ENCODE measurements at places on chromosomes 1 and 21.

- DNase-seq = no peak
Observed at GRCh38 chr1:67264899-67265298, 42.8 kb upstream of the IL12RB2 start.

DNA sequence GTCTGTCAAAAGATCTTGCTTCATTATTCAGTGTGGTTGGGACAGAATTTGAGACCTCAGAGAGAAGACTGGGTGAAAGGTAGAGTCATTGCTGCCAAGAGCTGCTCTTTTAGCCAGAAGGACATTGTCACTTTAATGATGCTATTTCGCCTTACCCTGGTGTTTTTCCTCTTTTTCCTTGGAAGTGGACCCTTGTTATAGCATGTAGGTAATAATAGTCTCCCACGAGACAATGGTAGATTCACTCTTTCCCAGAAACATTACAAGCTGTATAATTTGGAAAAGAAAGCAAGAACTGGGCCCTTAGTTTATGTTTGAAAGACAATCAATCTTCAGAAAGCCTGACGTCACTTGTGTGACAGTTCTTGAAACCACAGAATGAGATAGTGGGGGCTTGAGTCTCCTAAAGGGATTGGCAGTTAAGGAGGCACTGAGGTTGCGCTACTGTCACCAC lies 3.8 kb downstream of the SERTAD4 start:
- DNase-seq = no peak

- DNase-seq = no peak
Observed at GRCh38 chr1:29658688-29659087, 422.4 kb downstream of the PTPRU start.

GRCh38 chr1:229508823-229509337 lies 739 bp upstream of the NUP133 start:
- no peak for DNase-seq

- no peak for DNase-seq
Observed at GRCh38 chr1:2384130-2384860, 7.1 kb downstream of the MORN1 start.

- DNase-seq = no peak
Observed at GRCh38 chr1:209790286-209791193, 6.2 kb upstream of the C1orf74 start.

DNA sequence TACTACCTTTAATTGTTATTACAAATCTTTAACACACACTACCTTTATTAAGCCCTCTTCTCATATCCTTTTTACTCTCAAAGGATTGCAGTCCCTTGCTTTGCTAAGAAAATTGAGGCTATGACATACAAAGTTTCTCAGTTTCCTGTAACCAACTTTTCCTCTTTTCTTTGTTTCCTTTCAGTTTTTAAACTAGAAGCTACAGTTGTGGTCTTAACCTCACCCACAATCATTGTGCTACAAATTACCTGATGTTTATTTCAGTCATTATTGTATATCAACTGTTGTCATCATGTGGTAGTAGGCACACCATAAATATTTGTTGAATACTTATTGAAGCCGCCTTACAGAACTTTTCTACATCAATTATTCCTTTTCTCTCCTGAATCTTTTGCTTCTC lies 51.8 kb downstream of the SLAMF6 start:
- DNase-seq = no peak

- no peak for DNase-seq
Observed at GRCh38 chr1:118101999-118102398, 83.0 kb downstream of the SPAG17 start.

DNA sequence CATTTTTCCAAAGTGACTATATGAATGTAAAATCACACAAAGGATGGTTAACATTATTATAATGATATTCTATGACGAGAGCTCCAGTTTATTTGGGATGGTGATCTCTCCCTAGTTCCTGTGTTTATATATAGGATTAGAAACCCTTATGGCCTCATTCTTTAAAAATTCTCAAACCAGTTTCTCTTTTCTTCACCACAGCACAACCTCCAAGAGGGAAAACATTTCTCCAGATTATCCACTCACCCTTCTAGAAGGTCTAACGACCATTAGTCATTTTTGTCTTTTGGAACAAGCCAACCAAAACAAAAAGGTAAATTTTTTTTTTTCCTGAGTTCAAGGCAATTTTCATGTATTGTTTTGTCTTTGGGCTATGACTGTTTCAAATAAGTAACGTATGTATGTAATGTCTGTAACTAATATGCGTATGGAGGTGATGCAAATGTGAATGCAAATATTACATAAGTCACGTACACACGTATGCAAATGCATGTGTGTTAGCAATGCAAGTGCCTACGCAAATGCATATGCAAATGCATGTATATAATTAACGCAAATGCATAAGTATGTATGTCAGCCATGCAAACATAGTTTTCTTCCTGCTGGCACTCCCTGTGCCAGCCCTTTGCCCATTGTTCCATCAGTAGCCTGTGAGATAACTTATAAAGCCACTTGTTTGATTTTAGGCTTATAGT lies 72.5 kb upstream of the MORC3 start:
- DNase-seq = no peak

DNA sequence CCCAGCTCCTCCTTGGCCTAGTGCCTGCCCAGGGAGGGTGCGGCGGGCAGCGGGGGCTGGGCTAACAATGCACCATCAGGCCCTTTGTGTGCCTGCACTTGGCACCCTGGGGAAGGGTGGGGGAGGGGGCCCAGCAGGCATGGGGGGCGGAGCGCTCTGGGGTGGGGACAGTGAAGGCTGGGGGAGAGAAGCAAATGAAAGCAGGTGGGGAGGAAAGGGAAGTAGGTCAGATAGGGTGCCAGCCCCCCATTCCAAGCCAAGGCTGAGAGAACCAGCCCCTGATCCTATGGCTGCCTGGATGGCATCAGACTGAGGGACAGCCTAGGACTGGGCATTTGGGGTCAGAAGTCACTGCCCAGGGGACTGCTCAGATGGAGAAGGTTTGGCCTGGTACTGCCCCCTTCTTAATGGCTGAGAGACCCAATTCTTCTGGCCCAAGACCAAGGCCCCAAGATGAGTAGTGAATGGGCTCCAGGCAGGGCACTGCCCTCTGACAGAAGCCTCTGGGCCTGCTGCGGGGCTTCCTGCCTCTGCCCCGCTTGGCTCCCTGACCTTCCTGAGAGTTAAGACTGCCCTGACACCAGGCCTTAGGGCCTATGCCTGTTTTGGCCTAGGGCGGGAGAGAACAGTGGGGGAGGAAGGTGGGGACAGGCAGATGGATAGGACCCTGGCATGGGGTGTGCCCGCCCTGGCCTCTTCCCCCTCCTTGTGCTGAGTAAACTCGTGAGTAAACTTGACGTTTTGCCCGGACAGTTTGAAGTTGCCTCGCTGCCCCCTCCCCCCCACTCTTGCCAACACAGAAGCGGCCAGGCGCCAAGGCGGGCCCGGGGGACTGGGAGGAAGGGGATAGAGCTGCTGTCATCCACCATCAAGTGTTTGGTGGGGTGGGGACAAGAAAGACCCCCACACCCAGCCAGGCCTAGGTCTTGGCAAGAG lies 2.7 kb downstream of the ZBTB7B start:
- DNase-seq = no peak

DNA sequence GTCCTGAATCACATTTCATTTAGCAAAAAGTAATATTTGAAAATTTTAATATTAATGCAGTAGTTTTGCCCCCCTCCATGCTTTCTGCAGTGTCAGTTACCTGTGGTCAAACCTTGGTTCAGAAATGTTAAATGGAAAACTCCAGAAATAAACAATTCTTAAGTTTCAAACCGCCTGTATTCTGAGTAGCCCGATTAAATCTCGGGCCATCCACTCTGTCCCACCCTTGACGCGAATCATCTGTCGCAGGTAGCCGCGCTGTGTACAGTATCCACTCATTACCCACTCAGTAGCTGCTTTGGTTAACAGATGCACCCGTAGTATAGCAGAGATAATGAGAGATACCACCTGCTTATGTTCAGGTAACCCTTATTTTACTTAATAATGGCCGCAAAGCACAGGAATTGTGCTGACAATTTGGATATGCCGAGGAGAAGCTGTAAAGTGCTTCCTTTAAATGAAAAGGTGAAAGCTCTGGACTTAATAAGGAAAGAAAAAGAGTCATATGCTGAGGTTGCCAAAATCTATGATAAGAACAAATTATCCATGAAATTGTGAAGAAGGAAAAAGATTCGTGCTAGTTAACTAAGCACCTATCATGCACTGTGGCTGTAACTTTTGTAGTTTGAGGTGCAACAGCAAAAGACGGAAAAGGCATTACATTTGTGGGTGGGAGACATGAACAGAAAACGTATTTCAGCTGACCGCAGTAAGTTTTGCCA lies 889 bp upstream of the SCYL3 start:
- DNase-seq = no peak

DNA sequence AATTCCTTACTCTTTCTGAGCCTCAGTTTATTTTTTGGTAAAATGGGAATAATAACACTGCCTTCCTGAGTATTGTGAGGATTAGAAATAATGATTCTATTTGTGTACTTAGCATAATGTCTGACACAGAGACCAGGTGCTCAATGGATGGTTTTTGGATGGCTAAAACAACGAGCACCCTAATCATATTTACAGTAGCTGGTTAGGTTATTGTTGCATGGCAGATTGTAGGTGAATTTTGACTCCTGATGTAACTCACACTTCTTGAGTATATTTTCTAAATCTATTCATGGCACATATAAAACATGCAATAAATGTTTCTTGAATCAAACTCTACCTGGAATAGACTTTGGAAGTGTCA lies 11.9 kb upstream of the DUSP10 start:
- DNase-seq = no peak

DNA sequence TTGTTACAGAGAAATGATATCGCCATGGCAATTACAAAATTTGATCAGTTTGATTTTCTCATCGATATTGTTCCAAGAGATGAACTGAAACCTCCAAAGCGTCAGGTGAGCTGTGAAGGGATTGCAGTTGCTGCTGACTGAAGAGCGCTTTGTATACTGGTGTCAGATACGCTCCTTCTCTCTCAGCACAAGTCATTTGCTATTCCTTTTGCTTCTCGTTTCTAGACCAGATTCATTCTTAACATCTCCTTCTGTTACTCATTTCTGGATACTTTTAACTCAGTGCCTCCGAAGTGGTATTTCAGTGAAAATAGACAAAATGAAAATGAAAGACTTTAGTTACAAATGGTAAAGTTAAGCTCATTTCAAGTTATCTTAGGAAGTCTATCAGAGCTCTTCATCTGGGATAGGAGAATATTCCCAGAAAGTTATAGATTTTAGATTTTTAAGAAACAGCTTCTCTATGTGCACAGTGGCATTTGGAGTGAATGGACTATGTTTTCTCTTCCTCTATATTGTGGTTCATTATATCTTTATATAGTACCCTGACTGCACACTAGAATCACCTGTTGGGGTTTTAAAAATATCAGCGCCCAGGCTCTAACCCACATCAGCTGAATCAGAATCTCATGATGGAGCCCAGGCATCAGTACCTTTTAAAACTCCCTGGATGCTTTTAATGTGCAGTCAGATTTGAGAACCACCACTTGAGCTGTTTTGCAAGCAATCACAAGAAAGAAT lies 30.3 kb upstream of the KCNQ4 start:
- no peak for DNase-seq

GRCh38 chr1:68347415-68347814 lies 102.3 kb downstream of the RPE65 start:
- no peak for DNase-seq

- DNase-seq = no peak
Observed at GRCh38 chr1:9589144-9589718, 520 bp downstream of the TMEM201 start.

DNA sequence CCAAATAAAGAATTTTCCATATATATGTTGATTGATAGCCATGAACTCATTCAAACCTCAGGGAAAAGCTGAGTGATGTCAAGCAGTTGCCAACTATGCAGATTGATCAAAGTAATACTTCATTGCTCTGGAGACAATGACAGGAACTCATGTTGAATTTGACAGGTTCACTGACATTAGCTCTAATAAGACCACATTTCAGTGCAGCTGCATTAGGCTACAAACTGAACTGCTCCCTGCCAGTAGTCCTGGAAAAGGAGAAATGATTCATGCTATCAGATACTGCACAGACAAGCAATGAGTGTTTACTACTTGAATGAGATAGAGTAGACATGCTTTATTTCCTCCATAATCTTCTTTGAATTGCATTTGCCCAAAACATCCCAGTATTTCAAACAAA lies 948.4 kb downstream of the MRPL39 start:
- no peak for DNase-seq

GRCh38 chr1:64975127-64975526 lies 8.8 kb upstream of the JAK1 start:
- no peak for DNase-seq

DNA sequence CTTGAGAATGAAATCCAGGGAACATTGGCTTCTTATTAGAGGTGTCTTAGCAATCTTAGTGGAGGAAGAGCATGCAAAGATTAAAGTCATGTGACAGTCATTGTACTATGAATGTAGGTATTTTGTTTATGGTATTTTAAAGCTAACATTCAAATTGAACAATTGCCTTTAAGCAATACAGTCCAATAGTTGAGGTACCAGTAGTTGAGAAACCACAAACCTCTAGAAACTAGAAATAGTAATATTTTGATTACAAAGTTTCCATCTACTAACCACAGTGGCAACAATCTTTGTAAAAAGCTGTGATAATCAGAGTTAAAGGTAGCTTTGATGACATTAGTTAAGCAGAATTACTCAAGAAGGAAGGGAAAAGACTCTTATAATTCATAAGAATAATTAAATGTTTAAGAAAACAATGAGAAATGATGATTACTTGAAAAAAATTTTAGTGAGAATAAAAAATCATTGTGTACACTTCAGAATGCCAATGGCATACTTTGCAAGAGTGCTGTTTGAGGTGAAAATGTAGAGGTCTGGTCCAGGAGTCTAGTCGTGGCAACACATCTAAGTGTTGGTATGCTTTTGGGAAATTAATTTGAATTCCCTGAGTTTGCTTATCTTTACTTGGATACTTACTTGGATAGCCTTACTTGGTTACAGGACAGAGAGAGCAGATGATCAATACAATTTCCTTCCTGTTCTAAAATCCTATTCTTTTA lies 104.9 kb upstream of the PTGFR start:
- no peak for DNase-seq

DNA sequence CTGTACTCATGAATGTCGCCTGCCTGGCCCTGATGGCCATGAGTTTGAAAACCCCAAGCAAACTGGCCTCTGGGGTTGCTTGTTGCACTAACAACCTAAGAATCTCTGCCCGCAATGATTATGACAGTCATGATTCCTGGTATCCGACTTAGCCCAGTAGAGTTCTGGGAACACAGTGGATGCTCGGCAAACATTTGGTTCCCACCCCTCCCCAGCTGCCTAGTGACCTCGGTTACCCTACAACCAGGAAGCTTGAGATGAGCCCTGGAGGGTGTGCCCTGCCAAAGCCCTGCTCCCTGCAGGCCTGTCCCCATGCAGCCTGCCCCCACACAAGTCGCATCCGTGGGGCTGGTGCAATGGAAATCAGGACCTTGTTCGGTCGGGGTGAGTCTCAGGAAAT lies 76.0 kb upstream of the ZBTB40 start:
- DNase-seq = no peak

GRCh38 chr1:66916320-66916719 lies 8.3 kb downstream of the DNAI4 start:
- DNase-seq = no peak

- no peak for DNase-seq
Observed at GRCh38 chr1:206907304-206907991, 10.2 kb downstream of the IL24 start.

- no peak for DNase-seq
Observed at GRCh38 chr1:240465531-240465940, 146.4 kb downstream of the GREM2 start.

- no peak for DNase-seq
Observed at GRCh38 chr1:105874621-105875020, 1181.9 kb upstream of the PRMT6 start.

GRCh38 chr1:234656070-234656895 lies 46.3 kb upstream of the IRF2BP2 start:
- no peak for DNase-seq

- no peak for DNase-seq
Observed at GRCh38 chr1:21331752-21332478, 41.7 kb upstream of the ECE1 start.

Data from activated naive CD8-positive, alpha-beta T cell treated with anti-CD3 and anti-CD28 coated beads, Interleukin-2, amount 50 U/mL, for 16 hours (primary cell).